ENCODE measurements at places on chromosomes 4 and X.

- no peak for DNase-seq
Measured at GRCh38 chrX:33457102-33457501, 245.8 kb upstream of the DMD start.

DNA sequence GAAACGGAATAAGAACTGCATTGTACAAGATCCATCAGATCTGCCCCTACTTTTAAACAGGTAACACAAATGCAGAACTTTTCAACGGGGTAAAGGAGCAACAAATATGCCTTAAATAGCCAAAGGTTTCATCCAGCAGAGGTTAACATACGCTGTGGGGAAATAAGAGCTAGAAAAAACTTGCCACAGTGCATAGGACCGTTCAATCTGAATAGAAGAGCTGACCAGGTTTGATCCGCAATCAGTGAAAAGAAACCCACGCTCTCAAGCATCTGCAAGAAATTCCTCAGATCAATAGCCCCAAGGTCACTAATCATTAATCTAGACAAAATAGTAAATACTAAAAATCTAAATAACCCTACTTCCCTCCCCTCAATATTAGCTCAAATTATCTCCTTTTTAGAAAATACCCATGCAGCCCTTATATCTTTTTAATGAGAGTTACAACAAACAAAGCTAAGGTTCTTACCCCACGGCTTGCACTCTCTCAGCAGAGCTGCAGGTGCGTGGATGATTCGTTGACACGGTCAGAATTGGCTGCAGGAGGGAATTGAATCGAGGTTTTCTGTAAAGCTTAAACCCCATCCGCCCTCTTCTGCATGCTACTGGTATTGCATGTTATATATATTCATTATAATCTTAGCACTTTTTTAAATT, at the start of gene TLR10:
Gene TLR10, minus strand, starts transcription at position 539 of the 657 bp plus-strand sequence. CDS start 7,400 bp downstream, outside the sequence.
- peak; percentile 65 for DNase-seq

- no peak for DNase-seq
Measured at GRCh38 chr4:83387012-83387411, 52.4 kb upstream of the HPSE start.

- DNase-seq = peak; percentile 19
Measured at GRCh38 chrX:150573106-150573505, 4.7 kb downstream of the MTM1 start.

- DNase-seq = peak; percentile 86
Measured at GRCh38 chrX:31872007-31872406, 800.2 kb upstream of the FTHL17 start.

Measured in OCI-M1 (cell line).